Jurkat, Clone E6-1 (cell line): ENCODE measurements at places on chromosomes 6 and 20.

- DNase-seq, result no peak
Measured at GRCh38 chr6:146542881-146543210, 787 bp upstream of the RAB32 start.

GRCh38 chr6:3222506-3223038 lies 4.9 kb downstream of the TUBB2B start:
- no peak for DNase-seq

- no peak for DNase-seq
Measured at GRCh38 chr20:63873477-63873971, 8.5 kb downstream of the TPD52L2 start.

GRCh38 chr6:121668259-121668658 lies 232.8 kb downstream of the GJA1 start:
- no peak for DNase-seq

DNA sequence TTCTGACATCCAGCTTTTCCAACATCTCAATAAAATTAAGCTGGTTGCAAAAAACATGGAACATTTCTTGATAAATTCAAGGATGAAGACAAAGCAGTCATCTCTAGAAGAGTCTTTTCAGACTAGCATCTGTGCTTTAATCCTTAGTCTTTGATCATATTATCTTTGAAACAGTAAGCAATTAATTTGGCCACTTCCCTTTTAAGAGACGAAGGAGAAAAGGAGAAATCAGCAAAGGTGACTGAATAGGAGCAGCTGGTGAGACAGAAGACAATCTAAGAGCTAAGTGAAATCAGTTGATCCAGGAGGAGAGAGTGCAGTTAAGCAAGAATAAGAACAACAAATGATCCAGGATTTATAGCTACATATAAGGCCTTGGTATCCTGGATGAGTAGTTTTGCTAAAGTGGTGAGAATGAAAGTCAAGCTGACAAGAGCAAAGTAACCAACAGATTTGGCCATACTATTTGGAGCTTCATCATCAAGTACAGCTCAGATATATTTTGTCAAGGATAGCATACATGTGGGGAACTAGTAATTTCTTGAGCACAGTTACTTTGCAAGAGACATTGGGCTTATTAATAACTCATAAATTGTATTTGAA lies 215.5 kb downstream of the ADGB start:
- no peak for DNase-seq

DNA sequence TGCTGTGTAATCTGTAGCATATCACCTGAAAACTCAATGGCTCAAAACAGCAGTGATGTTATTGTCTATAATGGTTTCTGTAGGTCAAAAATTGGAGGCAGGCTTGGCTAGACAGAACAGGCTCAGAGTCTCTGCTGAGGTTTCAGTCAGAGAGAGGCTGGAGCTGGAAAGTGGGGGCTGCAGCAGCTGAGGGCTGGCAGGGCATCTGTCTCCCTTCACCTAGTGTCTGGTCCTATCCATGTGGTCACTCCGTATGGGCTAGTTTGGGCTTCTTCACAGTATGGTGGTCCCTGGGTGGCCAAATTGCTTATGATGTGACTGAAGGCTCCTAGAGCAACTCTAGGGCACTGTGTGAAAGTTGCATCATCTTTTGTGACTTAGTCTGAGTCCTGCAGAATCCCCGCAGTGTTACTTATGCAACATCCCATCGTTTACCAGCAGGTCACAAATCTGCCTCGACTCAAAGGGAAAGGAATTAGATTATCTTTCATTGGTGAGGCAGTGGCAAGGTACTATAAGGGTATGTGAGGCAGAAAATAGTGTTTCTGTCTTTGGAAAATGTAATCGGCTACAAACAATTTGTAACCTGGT lies 497.0 kb downstream of the EPHA7 start:
- DNase-seq, result no peak

GRCh38 chr20:58130581-58130980 lies 97.9 kb downstream of the ANKRD60 start:
- no peak for DNase-seq

DNA sequence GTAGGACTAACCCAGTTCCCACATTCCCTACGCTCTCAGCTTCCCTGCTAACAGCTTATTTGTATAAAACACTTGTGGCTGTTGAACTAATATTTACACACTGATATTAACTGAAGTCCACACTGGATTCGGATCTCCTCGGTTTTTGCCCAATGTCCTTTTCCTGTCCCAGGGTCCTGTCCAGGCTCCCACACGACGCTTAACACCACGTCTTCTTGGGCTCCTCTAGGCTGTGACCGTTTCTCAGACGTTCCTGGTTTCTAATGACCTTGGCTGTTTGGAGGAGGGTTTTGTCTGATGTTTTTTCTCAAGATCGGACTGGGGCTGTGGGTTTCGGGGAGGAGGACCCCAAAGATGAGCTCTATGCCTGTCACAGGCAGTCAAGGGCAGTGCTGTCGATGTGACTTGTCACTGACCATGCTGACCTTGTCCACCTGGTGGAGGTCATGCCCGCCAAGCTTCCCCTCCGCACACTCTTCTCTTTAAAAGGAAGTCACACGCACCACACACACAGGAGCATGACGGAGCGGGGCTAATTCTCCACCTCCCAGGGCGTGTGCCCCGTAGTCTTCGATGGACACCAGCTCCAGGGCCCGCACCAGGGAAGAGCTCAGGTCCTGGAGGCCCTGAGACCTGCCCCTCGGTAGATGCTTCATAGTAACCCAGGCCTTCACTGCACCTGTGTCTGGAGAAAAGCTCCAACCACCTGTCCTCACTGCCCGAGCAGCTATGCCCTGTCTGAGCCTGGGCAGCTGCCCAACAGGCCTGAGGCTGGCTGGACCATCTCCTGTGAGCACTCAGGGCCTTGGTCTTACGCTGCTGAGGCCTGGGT lies 72.0 kb downstream of the TTLL2 start:
- DNase-seq, result no peak

- no peak for DNase-seq
Measured at GRCh38 chr6:118786596-118787453, 107.1 kb upstream of the ASF1A start.

DNA sequence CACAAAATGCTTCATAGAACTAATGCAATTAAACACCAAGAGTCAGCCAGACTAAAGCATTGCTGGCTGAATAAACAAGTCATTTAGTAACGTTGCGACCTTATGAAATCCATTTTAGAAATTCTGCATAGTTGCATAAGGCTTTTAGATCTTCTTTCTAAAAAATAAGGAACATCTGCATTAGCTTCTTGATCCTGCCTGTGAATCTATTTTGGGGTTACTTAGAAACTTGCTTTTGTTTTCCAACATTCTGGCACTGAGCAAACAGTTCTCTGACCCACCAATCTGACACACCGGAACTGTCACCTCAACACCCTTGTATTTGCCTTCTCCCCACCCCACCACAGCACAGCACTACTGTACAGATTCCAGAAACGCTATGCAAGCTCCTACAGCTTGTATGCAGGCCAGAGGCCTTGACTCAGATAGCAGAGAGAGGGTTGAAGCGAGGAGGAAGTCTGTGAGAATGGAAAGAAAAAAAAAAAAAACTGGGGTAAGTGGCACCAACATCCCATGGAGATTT lies 55.0 kb downstream of the KIF13A start:
- no peak for DNase-seq

- DNase-seq, result no peak
Measured at GRCh38 chr6:133355922-133356321, 114.8 kb downstream of the EYA4 start.

GRCh38 chr20:33475381-33476152 lies 14.3 kb upstream of the CBFA2T2 start:
- no peak for DNase-seq

DNA sequence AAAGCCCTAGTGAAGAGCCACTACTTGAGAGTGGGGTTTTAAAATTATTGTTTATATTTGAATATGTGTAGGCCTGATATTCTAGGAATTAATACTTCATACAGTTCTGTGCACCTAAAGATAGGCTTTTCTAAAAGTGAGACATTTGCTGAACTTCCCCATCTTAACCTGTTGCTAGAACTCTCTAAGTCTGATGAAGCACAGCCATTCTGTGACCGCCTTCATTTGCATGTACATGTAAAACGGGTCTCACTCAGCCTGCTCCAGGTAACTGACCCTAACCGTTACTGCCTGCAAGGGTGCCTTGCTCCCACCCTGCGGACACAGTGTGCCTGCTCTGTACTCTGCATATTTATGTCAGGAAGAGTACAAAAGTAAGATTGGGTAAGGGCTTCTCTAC lies 44.3 kb upstream of the IRF4 start:
- no peak for DNase-seq

- DNase-seq, result no peak
Measured at GRCh38 chr6:89050155-89050554, 30.4 kb upstream of the PNRC1 start.

GRCh38 chr6:83270971-83271719 lies 78.0 kb downstream of the RWDD2A start:
- no peak for DNase-seq

GRCh38 chr20:1776681-1777475 lies 118.3 kb upstream of the SIRPA start:
- DNase-seq, result peak; percentile 71

- DNase-seq, result no peak
Measured at GRCh38 chr6:56058636-56059035, 183.2 kb upstream of the BMP5 start.

- no peak for DNase-seq
Measured at GRCh38 chr6:16547587-16547986, 213.7 kb downstream of the ATXN1 start.

- no peak for DNase-seq
Measured at GRCh38 chr6:16762550-16763477, 1.6 kb upstream of the ATXN1 start.

DNA sequence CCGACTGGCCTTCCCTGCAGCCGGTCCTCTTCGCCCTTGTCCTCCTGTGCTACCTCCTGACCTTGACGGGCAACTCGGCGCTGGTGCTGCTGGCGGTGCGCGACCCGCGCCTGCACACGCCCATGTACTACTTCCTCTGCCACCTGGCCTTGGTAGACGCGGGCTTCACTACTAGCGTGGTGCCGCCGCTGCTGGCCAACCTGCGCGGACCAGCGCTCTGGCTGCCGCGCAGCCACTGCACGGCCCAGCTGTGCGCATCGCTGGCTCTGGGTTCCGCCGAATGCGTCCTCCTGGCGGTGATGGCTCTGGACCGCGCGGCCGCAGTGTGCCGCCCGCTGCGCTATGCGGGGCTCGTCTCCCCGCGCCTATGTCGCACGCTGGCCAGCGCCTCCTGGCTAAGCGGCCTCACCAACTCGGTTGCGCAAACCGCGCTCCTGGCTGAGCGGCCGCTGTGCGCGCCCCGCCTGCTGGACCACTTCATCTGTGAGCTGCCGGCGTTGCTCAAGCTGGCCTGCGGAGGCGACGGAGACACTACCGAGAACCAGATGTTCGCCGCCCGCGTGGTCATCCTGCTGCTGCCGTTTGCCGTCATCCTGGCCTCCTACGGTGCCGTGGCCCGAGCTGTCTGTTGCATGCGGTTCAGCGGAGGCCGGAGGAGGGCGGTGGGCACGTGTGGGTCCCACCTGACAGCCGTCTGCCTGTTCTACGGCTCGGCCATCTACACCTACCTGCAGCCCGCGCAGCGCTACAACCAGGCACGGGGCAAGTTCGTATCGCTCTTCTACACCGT lies 6.1 kb downstream of the UBD start:
- DNase-seq, result no peak

- no peak for DNase-seq
Measured at GRCh38 chr6:41774841-41775240, 4.9 kb downstream of the FRS3 start.

GRCh38 chr6:63553208-63553607 lies 19.1 kb upstream of the LOC128125822 start:
- no peak for DNase-seq

DNA sequence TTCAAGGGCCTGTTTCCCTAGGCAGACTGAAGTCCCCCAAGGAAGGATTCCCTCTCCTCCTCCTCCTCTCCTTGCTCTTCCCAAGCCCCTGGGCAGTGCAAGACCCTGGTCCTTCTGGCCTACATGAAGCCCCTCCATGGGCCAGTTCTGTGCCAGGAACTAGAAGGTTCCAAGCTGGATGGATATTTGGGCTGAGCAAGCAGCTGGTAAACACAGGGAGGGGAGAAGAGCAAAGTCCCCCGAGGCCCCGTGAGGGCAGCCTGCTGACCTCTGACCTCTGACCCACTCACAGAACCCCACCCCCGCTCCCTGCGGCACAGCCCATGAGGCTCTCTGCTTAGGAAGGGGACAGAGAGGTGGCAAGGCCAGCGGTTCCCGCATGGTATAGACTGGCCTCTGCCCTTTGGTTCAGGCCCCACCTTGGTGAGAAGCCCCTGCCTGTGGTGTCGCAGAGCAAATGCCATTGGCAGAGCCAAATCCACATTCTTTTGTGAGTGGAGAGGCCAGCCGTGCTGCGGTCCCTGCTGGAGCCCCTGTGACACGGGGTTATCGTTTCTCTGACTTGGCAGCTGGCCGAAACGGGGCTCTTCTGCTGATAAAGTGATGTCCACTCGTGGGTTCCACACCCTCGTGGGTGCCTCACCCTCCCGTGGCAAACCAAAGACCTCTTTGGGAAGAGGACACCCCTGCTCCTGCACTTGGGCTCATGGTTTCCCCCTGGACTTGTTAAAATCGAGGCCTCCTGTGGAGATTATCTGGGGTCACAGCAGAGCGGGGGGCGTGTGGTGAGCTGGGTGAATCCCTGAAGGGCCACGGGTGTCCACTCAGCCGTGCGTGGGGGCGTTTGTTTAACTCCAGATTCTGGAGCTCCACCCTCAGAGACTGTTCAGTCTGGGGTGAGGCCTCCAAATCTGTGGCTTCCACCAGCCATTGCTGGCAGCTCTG lies 2.1 kb upstream of the CHRNA4 start:
- no peak for DNase-seq

GRCh38 chr6:94041945-94042709 lies 622.8 kb upstream of the EPHA7 start:
- no peak for DNase-seq

DNA sequence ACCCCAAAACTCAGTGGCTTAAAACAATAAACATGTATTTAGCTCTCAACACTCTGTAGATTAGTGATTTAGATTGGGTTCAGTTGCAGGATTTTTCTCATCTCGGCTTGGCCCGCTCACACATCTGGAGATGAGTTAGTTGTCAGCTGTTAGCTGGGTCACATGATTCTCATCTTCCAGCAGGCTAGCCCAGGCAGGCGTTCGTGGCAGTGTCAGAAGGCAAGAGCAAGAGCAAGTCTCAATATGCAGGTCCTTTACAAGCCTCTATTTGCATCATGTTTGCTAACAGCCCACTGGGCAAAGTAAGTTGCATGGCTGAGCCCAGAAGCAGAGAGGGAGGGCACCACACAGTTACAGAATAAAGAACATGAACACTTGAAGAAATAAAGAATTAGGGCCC lies 83.6 kb upstream of the MYLIP start:
- DNase-seq, result no peak

- DNase-seq, result no peak
Measured at GRCh38 chr6:33213989-33214335, 5.7 kb downstream of the RING1 start.
